Stimulated activated CD4-positive, alpha-beta T cell treated with anti-CD3 and anti-CD28 coated beads, Interleukin-15, amount 100 ng/mL, for 1 hour (primary cell): ENCODE measurements at places on chromosomes 12 and 14.

DNA sequence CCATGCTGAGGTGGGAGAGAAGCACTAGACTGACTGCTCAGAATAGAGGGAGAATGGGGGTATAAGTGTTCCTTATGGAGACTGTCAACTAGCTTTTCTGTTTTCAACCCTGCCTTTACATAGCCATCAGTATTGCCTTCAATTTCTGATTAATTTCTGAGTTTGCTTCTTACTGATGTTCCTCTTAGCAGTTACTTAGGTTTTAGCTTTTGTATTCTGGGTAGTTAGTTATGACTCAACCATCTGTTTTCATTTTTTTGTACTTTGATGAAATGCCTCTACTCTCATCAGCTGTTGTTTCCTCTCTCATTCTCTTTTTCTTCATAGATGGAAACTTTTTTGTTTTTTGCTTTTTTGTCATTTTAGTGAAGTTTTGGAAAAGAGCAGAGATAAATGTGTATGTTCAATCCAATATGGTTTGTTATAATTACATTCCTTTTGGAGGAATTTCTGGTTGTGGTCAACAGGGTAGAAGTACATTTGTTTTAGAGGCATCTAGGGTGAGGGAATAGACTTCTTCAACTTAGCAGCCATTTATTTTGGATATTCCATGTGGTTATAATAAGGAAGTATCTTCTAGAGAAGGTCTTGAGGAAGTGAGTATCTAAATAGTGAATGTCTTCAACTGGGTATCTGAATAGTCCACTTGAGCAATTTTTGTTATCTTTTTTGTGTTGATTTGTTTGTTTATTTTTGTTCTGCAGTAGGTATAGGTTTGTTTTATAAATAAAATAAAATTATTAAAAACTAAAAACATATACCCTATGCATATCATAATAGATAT is 29.6 kb downstream of the PMCH start:
- DNase-seq = no peak

DNA sequence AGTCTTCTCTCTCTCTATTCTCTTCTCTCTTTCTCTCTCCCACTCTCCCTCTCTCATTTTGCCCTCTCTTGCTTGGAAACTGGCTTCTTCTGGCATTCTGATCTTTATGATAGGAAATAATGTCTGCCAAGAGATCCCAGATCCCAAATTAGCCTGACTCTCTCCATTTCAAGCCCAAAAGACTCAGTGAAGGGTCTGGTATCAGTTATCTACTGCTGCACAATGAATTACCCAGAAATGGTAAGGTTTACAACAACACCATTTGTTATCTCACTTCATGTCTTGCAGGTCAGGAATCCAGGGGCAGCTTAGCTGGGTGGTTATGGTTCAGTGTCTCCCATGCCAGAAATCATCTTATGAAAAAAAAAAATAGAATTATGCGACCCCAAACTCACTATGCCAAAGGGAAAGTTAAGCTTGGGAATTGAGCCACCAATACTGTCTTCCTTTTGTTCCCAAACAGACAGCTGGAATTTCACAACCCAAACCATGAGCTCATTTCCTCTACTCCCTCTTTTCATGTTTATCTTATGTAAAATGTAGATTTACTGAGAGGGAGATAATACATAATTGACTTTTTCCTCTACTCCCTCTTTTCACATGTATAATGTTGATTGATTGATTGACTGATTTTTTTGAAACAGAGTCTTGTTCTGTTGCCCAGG is 67.8 kb upstream of the FICD start:
- DNase-seq = no peak

- DNase-seq = no peak
Observed at GRCh38 chr14:34254571-34254970, 207.5 kb downstream of the SPTSSA start.

- DNase-seq = no peak
Observed at GRCh38 chr14:39406560-39406959, 25.7 kb downstream of the FBXO33 start.

DNA sequence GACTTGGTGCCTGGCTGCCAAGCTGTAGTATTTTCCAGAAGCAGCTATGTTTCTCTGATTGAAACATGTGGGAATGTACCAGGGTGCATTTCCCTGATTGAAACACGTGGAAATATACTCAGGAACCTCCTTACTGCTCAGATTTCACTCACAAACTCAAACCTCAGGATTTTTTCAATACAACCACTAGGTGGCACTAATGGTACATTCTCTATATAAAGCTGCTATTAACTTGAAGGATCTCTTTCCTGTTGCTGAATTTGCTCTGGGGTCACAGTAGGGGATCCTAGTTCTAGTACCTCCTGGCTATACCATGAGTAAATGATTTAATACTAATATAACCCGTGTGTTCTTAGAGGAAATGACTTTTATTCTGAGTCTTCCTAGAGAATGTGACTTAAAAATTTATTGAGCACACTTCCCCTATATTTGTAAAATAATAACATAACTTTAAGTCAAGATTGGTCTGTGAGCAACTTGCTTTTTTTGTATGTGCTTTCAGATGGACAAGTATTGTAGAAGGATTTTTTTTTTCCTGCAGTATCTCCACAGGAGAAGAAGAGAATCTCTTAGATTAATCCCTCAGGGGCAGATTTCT is 173.8 kb upstream of the MIS18BP1 start:
- DNase-seq = no peak

- no peak for DNase-seq
Observed at GRCh38 chr12:111556676-111557075, 42.4 kb downstream of the ATXN2 start.

DNA sequence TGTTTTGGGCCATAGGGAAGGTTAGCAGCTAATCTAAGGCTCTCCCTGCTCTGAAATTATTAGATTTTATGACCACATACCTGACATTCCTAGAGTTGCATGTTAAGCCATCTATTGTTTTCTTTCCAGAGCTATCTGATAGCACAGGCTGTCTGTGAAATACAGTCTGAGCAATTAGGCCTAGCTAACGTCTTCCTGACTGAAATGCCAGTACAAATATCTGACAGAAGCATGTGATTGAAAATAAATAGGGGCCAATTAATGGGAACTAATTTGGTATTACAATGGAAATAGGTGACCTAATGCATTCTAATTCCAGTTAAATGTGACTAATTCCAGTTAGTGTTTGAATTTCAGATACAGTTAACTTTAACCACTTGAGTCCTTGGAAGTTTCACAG is 115.2 kb downstream of the C12orf75 start:
- no peak for DNase-seq

GRCh38 chr12:66932126-66932525 is 253.2 kb upstream of the GRIP1 start:
- DNase-seq = no peak

DNA sequence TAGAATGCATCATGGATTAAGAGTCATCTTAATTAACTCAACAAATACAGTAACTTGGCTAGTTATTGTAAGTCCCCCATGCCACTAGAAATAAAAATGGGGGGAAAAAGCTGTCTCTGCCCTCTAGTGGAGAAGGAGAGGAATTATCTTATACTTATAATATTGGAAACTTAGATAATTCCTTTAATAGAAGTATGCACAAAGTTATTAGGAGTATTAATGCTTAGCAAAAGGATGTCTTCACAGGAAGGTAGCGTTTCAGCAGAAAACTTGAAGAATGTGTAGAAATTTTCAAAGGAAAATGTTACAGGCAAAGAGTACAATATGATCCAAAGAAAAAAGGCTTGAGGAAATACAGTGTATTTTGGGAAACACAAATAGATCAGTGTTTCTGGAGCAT is 19.8 kb downstream of the OR5AU1 start:
- no peak for DNase-seq

DNA sequence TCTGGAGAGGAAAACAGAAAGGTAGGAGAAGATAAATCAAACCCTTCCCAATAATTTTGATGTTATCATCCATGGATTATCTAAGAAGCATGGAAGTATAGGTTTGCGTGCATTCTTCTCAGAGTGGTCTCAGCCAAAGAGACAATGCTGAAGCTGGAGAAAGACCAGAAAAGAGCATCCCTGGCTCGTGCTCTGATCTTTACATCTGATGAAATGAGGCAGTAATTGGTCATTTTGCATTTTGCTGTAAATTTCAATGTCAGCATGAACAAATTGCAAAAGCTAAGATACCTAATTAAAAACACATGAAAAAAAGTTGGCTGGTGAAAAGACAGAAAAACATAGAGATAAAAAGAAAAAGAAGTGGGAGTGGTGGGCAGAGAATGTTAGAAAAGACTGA is 252.4 kb downstream of the ITPR2 start:
- no peak for DNase-seq

DNA sequence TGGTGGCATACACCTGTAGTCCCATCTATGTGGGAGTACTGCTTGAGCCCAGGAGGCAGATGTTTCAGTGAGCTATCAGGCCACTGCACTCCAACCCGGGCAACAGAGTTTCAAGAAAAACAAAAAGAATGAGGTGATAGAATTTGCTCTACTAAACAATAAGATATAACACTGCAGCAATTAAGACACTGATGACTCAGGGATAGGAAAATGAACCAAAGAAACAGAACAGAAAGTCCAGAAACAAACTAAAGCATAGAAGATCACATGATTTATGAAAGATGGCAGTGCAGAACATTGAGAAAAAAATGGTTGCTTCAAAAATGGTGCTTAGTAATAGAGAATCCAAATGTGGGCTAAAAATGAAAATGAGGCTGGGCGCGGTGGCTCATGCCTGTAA is 65.2 kb upstream of the AP4S1 start:
- DNase-seq = no peak

- no peak for DNase-seq
Observed at GRCh38 chr14:88016768-88017167, 11.8 kb downstream of the GPR65 start.

DNA sequence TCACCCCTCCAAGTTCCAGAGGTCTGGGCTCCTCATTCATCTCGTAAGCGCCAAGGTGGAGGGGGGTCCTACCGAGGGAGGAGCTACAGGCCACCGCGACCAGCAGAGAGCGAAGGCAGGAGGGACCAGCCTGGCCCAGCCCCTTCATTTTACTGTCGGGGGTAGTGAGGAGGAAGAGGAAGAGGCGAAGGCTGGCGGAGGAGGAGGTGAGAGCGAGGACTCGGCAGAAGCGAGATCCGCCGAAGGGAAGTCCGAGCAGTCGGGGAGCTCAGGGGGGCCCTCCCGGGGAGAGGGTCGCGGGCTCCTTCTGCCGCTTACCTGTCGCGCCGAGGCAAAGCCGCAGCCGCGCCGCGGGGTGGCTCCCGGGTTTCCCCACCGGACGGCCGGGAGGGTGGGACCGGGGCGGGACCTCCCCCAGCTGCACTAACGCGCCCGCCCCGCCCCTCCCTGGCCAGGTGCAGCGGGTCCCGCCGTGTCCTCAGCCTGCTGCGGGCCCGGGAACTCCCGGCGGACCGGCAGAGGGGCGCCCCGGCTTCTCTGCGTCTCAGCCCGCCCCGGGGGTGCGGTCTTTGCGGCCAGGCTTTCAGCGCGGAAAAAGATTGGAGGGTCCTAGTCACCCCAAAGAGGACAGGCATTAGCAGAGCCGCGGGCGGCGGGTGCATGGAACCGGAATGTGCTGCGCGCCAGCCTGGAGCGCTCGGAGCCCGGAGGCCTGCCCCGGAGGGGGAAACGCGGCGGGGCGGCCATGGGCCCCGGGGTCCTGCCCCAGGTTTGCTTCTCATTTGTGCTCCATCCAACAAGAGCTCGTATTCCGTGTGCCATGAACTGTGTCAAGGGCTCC is at the start of gene GALNT6:
Gene GALNT6, minus strand, starts transcription at position 124 of the 841 bp plus-strand sequence. CDS start 11,625 bp downstream, outside the sequence.
- DNase-seq = peak; percentile 51

GRCh38 chr14:97796511-97796910 is 999.3 kb downstream of the VRK1 start:
- no peak for DNase-seq

DNA sequence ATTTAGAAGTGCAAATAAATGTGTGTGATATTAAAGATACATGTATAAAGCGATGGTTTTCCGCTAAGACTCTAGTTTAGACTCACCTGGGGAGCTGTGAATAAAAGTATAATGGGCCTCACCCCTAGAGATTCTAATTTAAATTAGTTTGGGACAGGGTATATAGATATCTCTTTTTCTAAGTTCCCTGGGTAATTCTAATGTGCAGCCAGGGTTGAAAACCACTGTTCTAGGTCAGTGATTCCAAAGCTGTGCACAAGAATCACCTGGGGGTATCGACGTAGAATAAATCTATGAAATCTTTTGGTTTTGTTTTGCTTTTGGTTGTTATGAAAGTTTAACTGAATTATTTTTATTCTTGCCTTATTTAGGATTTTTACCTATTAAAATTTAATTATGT is 302.1 kb downstream of the KCNH5 start:
- no peak for DNase-seq

GRCh38 chr12:93848523-93849101 is 171.4 kb downstream of the CRADD start:
- DNase-seq = no peak

DNA sequence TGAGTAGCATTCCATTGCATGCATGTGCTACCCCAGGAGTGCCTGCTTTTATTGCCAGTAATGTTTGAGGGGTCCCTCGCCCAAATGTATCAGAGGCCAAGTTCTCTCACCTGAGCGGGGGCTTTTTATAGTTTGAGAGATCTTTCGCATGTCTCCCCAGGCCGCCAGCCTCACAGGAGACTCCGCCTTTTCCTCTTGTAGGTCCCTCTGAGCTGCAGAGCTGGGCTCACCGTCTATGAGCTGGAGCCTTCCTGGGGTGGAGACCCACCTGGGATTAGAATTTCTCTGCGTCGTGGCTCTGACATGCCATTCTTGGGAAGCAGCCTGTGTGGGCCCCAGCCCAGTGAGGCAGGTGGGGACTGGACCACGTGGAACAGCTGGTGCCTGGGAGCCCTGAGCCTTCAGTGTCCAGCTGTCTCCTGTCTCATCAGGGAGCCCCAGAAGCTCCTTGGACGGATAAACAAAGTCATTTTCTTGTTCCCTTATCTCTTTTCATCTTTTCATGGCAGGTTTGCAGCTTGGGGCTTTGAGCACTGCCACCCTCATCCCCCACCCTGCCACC is 261.7 kb upstream of the CRY1 start:
- DNase-seq = no peak

GRCh38 chr12:109771746-109772621 is 58.4 kb downstream of the FAM222A start:
- no peak for DNase-seq

GRCh38 chr12:59717436-59717835 is 121.6 kb downstream of the SLC16A7 start:
- DNase-seq = no peak

- no peak for DNase-seq
Observed at GRCh38 chr14:68548194-68549076, 244.4 kb downstream of the ZFP36L1 start.

- no peak for DNase-seq
Observed at GRCh38 chr12:3416159-3416558, 74.8 kb upstream of the PRMT8 start.

- DNase-seq = no peak
Observed at GRCh38 chr14:105974902-105975301, 448.5 kb downstream of the TMEM121 start.
